Hematopoietic multipotent progenitor cell (in vitro differentiated cells): ENCODE measurements at places on chromosomes 5 and 9.

DNA sequence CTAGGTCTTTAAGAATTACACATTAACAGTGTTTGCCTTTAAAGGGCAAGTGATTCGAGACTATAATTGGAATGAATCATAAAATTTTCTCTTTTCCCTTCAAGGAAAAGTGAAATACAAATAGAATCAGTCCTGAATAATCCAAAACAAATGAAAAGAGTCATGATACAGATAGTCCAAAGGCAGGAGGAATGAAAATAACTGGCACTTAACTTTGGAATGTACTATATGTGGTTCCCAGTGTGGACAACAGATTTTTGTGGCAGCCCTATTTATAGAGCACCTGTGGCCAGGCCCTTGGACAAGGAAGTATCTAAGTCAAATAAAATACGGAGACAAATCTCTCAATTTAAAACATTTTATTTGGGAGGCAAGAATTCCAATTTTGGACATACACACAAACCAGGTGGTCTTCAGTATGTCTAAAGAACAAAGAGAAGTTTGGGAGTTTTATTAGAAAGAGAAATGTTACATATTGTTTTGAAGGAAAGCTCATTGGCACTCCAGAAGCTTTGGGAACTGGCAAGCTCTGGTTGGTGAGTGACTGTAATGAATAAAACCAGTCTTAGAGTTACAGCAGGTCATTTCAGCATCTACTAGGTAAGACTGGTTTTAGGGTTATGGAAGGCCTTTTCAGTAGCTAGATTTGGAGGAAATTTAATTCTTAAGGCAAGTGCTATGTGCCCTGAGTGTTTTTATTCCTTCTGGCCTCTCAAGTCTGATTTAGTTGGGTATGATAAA is 116.0 kb upstream of the PAM start:
- DNase-seq, result no peak

DNA sequence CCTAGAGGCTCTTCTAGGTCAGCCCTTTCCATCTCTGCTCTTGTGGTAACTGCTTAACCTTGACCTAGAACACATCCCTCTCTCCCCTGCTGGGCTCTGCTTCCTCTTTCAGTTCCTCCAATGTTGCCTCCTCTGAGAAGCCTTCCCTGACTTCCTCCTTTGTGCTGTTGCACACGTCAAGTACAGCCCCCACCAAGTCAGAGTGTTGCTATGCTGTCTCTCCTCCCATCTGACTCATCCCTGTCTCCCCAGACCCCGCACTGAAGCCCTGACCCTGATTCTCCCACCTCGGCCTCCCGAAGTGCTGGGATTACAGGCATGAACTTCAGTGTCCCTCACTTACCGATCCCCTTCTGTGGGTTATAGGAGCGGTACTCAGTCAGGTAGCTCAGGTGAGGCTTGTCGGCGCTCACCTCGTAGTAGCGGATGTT is 10.4 kb upstream of the TRIM14 start:
- DNase-seq, result no peak

DNA sequence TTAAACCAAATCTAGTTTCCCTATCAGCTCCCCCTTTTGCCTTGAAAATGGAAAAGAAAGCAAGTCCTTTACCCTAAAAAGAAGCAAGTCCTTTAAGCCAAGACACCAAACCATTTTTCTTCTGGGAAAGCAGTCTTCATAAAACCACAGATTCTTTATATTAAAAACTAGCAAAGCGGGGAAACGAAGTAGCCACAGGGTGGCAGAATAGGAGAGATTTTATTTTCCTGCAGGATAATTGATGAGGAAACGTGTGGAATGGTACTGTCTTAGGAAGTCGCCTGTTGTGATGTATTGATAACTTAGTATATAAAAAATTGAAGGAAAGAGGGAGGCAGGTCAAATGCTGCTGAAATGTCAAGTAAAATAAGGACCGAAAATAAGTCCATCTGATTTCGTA is 41.1 kb downstream of the ZNF883 start:
- no peak for DNase-seq

- DNase-seq, result no peak
These were observed 103.4 kb downstream of the MED10 start for GRCh38 chr5:6274846-6275543.

- DNase-seq, result no peak
These were observed 2.7 kb upstream of the PLGRKT start for GRCh38 chr9:5440426-5440825.
